ENCODE measurements at places on chromosomes 12 and 14.

DNA sequence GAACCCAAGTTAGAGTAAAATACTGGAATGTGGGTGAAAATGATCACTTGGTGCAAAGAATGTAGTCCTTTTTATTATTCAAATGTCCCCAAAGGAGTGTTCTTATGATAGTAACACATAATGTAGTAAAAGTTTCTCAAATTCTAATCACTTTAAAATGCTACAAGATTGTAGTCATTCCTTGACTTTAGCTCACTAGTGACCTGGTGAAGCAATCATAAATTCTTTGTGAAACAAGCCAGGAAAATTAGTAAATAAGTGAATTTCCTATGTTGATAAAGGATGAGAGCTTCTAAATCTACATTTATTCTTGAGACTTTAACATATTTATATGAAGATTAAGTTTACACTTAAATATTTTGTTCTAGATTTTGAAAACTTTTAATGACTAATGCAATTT lies 30.7 kb upstream of the SLC17A8 start:
- DNase-seq, result no peak

DNA sequence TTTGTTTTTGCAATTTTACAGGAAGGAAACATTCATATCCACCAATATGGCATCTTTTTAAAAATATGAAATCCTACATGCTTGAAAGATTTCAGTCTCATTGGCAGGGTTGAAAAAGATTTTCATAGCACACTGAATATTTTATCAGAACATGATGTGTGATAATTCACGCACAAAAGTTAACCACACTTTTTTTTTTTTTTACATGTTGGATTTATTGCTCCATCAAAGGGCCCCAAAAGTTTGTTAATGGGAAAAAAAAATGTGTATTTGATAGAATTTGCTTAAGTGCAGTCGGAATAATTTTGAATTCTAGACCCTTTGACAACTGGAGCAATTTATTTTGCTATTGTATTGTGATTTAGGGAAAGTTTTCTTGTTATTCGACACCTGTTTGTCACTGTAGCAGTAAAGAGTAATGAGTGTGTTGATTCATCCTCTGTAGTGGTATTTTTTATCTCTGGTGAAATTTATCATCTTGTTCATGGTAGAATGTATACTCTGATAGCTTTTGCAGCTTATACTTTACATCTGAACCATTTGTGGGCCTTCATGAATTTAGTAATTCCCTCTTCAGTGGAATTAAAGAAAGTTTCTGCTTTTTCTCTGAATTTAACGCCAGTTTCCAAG lies 1.1 kb downstream of the EML1 start:
- no peak for DNase-seq

GRCh38 chr12:54427106-54427505 lies 8.0 kb upstream of the ITGA5 start:
- no peak for DNase-seq

- no peak for DNase-seq
These were observed 29.6 kb downstream of the EEA1 start for GRCh38 chr12:92899386-92900001.

DNA sequence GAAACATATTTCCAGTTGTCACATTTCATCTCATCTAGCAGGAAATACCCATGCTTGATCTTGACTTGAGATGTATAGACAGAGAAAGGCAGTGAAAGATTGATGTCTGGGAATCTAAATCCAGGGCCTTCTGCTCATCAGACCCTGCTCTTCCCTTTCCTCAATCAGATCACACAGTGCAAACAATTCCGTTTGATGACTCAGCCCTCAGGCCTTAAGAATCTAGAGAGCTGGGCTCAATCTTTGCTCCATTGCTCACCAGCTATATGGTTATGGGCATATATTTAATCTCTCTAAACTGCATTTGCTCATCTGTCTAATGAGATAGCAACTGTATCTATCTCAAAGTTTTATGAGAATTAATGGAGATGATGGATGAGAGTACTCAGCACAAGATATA lies 201.8 kb upstream of the CCDC196 start:
- DNase-seq, result no peak

DNA sequence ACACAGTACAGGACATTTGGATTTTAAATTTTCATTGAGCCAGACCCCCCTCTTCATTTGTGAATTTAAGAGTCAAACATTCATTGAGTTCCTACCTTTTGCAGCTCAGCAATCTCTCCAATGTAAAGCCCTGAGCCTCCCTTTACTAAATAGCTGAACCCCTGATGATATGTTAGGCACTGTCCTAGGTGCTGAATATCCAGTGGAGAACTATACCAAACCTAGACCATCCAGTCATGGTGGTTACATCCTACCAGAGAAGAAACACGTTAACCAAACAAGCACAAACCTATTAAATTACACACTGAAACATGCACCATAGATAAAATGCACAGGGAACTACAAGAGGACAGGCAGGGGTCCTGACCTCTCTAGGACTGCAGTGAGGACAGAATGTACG lies 1585.3 kb upstream of the TMEM132C start:
- no peak for DNase-seq

DNA sequence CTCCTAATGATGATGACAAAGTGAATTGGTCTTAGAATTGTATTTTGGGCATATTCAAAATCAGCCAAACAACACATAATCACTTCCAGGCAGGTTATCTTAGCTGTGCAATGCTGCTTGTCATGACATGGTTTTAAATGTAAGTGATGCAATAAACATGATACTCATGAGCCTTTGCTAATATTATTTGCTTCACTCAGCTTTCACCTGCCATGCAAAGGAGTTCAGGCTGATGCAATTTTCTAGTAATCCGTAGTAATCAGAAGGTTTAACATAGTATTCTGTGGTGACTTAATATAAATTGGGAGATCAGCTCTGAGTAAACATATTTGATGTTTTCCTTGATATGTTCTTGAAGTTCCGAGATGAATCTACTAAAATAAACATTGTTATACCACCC lies 29.1 kb downstream of the TMEM260 start:
- DNase-seq, result no peak

GRCh38 chr14:78805570-78805969 lies 635.4 kb downstream of the NRXN3 start:
- DNase-seq, result no peak

DNA sequence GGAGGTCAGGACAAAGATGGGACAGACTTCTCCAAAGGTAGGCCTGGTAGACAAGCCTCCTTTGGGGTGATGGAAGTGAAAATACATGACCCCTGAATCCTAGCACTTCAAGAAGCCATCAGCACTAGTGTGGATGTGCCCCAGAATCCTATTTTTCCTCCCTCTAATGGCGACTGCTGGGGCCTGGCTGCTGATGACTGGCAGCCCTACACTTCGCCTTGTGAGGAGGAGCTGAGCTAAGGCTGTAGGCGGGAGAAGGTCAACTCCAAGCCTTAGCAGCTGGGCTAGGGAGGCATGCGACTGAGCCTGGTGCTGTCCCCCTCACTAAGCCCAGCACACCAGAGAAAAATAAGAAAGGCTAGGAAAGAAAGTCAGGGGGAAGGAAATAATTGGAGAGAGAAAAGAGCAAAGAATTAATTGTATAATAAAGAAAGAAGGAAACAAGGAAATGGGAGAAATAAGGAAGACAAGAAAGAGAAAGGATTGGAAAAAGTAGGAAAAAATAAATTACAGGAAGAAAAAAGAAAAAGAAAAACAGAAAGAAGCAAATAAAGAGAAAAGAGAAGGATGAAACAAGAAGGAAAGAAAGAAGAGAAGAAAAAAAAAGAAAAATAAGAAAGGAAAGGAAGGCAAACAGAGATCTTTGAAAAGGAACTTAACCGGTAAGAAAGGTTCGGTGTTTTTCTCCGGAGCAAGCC lies 4.7 kb upstream of the HOXC10 start:
- no peak for DNase-seq

DNA sequence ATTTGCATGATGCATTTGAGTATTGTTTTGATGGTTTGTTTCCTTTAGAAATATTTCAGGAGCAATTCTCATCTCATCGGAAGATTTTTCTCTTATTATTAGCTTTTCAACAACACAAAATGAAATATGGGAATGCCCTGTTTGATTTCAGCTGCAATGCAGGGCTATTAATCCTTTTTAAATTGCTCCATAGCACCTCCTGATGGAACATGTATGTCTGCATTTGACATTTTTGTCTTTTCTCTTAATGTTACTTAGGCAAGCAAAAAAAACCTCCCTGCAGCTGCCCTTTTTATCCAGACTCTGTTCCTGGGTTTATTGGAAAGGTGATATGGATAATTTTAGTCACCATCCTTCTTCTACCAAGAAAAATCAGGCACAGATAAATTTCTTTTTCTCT lies 895.8 kb downstream of the RPS29 start:
- no peak for DNase-seq

DNA sequence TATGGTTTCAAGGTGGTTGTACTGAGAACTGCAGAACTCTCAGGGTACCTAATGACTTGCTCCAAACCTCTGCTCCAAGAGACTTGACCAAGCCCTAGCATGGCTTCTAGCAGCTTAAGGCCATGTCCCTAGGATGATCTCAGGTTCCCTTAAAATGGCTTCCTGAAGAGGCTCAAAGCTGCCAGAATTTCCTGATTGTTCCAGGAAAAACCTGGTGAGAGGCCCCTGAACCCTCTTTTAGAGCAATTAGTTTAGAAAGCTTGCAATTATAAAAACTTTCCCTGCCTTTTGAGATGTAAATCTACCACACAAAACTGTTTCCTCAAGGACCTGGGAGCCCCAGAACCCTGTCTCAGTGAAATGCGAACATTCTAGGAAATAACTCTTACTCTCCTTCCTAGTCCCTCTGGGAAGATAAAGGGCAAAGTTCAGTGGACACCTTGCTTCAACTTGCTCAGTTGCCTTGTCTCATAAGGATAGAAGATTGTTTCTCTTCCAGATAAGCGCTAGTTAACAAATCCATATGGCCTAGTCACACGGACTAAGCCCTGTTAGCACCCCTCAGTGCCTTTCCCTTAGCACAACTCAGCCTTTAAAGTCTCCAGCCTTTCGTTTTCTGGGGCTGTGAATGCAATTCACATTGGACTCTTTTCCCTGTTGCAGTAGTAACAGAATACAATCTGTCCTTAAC lies 2.5 kb downstream of the CMAS start:
- DNase-seq, result no peak

- DNase-seq, result no peak
These were observed 774 bp downstream of the SERPINA11 start for GRCh38 chr14:94451826-94452225.

- no peak for DNase-seq
These were observed 45.3 kb downstream of the LRP6 start for GRCh38 chr12:12221560-12221959.

DNA sequence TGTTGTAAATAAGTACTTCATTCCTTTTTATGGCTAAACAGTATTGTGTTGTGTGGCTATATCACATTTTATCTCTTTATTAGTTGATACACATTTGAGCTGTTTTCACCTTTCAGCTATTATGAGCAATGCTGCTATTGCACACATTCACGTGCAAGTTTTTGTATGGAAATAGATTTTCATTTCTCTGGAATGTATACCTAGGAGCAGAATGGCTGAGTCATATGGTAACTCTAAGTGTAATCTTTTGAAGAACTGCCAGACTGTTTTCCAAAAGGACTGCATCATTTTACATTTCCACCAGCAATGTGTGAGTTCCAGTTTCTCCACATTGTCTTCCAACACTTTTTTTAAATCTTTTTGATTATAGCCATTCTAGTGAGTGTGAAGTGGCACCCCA lies 134.0 kb downstream of the SRGAP1 start:
- DNase-seq, result no peak

DNA sequence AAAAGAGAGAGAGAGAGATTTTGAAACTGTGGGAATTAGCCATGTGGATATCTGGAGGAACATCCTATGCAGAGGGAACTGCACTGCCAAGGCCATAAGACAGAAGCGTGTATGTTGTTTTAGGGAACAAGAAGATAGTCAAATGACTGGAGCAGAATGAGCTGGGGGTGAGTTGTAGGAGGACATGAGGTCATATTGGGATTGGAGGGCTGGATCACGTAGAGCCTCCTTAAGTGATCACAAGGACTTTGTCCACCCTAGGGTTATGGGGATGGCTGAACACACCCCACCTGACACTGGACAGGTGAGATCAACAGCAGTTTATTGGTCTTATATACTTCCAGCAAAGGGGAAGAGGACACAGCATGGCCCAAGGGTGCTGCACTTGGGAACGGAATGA lies 8.2 kb upstream of the CGRRF1 start:
- DNase-seq, result no peak

DNA sequence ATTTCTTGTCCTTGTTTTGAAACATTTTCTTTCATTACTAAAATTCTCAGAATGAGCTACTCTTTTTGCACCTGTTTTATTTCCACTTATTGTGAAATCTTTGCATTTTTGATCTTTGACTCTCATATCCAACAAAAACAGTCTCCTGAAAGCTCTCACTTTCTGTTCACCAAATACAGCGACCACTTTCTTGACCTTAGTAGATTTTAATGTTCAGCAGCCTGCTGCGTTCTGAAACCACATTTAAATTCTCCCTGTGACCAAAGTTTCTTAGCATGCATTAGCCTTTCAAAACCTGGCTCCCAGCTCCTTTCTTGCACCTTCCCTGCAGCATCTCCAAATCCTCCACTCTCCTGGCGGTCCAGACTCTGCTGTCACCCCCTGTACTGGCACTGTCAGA lies 404.4 kb upstream of the PDE3A start:
- no peak for DNase-seq

GRCh38 chr14:100332797-100333196 lies 9.7 kb downstream of the SLC25A47 start:
- peak; percentile 81 for DNase-seq

- DNase-seq, result no peak
These were observed 30.8 kb downstream of the GPR19 start for GRCh38 chr12:12665194-12665593.

DNA sequence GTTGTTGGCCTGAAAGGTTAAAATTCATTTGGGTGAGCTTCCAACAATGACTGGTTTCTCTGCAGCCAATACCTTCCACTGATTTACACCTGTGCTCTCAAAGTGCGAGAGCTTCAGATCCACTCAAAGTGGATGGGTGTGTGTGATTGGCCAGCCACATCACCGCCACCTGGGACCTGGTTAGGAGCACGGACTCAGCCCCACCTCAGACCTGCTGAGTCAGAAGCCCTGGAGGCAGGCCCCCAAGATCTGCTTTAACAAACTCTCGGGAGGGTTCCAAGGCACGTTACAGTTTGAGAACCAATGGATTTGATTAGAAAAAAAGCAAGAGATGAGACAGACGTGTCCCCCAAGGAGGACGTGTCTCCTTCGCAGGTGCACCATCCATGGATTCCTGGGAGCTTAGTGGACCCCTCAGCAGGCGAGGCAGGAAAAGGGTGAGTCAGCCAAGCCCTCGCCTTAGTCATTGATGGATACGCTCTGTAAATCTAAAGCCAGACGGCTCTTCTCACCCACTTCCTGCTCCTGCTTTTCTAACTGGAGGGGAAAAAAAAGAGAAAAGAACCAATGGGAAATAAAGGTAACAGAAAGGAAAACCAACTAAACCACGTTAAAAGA lies 24.5 kb downstream of the FZD10 start:
- no peak for DNase-seq

DNA sequence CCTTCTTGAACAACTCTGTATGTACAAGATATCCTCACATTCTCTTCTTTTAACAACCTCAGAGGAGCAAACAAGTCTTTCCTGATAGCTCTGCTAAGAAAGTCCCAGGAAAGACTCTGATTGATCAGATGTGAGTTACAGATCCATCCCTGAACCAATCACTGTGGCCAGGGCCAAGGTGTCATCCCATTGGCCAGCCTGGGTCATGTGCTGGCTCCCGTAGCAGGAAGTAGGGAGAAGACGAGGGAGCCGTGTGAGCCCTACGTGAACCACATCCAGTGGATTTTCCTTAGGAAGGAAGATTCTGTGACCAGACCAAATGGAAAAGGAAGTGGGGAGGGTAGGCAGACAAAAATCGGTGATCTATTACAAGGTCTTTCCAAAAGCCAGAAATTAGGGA lies 5.6 kb downstream of the P2RX7 start:
- DNase-seq, result no peak

- no peak for DNase-seq
These were observed 43.6 kb downstream of the ATL1 start for GRCh38 chr14:50603565-50603964.
